ENCODE measurements at places on chromosomes 6 and 20.

DNA sequence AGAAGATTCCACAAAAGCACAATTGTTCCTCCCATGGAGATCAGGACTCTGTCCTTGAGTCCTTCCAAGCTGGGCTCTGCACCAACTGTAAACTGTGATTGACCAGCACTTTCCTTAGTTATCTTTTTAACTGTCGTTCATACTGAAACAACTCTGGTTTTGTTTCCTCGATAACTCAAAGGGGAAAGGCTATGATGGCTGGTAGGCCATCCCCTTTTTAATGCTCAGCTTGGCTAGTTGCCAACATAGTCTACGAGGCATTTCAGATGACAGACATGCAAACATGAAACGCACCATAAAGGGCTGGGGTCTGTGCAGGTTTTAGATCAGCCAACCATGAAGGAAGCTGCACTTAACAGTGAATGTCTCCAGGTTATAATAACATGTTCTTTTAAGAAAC is 497.1 kb upstream of the ARID1B start:
- DNase-seq: no peak

DNA sequence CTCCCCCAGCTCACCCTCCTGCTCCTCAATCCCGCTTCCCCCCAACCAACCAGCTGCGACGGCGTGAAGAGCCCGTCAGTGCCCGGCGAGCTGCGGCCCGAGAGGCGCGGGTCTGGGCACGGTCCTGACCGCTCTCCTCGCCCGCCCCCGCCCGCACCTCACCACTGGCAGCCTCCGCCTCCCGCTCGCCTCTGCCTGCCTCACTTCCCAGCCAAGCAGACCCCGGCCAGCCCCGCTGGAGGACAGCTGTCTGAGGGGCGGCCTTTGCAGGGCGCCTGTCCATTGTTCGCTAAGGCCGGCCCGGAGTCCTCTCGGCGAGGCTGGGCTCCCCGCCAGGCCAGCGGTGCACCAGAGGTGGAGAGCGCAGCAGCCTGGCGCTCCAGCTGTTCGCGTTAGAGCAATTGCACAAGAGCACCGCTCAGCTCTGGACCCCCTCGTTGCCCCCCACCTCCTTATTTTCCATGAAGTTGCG is 1.3 kb downstream of the SOBP start:
- DNase-seq: no peak

GRCh38 chr6:47135772-47136171 is 93.6 kb upstream of the ADGRF1 start:
- DNase-seq: no peak

- DNase-seq: no peak
Measured at GRCh38 chr20:12358006-12358654, 440.4 kb downstream of the BTBD3 start.

DNA sequence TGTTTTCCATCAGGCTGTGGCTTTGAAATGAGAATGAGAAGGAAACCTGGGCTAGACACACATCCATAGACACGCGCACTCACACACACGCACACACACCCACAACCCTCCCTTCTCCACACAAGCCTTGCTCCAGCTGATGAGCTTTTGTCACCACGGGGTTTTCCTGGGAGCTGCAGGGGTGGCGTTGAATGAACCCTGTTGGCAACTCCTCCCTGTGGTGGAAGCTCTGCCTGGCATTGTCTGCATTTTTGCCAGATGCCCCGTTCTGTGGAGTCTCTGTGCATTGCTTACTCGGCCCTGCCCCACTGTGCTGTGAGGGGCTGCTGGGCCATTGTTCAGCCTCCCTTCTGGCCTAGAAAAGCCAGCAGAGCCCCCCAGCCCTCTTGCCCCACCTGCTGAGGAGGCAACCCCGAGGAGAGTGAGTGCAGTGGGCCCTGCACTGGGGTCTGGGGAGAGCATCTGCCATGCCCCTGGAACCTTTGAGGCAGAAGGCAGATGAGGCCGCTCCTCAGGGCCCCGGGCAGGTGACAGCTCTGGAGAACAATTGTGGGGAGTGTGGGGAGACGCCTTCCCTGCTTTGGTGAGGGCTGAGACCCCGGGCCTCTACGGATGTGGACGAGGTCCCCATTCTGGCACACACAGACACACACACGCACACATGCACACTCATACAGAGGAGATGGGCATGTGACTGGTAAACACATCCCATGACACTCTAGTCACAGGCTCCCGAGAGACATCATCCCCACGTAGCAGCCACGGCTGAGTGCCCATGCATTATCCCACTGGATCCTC is 9.9 kb downstream of the ADIG start:
- no peak for DNase-seq

DNA sequence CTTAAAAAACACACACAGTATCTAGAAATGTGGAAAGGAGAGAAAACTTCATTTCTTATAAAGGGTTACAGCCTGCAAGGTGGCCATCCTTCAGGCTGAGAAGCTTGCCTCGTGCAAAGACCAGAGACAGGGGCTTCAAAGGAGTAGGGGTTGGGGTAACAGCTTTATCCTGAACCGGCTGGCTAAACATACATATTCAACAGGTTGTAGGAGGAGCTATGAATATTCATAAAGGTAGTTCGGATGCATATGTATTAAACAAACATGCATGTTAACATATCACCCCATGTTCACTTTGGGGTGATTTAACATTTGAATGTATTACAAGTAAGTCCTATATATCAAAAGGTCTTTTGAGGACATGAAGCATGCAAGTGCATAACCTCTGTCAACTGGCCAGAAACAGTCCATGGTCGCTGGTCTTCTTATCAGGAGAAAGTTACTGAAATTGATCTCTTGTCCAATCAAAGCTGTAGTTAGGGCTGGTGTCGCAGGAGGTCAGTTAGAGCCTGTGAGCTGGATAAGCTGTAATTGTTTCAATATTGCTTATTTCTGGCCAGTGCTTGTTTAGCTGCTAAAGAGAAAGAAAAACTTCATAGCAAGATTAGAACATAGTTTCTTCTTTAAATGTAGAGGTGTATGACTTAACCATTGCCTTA is 2.3 kb upstream of the STMND1 start:
- DNase-seq: no peak

- no peak for DNase-seq
Measured at GRCh38 chr6:121627761-121628160, 192.3 kb downstream of the GJA1 start.

DNA sequence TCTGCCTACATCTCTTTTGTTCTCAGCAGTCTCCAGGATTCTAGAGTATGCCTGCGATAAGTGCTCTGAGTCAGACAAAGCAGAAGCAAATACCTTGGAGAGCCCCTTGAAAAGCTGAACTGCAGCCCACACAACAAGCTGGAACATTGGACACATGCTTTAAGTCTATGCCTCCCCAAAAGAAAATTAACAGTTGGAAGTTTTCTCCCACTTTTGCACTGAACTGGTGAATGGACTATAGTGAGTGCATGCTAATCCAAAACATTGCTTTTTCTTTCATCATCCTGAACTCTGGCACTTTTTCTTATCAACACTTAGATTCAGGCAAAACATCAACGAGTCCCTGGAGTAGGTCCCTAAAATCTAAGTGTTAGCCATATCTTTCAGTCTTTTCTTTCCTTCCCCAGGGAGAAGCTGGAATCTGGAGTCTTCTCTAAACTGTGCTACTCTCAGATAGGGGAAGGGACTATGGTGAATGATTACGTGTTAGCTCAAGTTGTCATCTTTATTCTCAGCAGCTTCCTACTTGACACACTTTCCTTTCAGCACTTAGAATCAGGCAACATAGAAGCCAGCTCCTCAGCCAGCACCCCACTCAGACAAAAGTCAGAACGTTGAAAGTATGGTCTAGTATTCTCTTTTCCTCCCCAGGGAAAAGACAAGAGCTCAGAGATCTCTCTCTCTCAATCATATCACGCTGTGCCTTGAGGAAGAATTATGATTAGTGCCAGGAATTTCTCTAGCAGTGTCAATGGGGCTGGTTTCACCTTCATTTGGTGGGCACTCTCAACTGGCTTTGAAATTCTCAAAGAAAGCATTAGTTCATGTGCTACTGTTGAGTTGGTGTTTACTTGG is 811.0 kb upstream of the GJE1 start:
- no peak for DNase-seq

GRCh38 chr20:52904837-52905236 is 67.3 kb upstream of the TSHZ2 start:
- DNase-seq: no peak

- DNase-seq: no peak
Measured at GRCh38 chr6:122289762-122290539, 109.5 kb upstream of the HSF2 start.

GRCh38 chr20:48760403-48760983 is 67.3 kb downstream of the PREX1 start:
- DNase-seq: peak; percentile 64

- no peak for DNase-seq
Measured at GRCh38 chr6:39344821-39345280, 22.3 kb upstream of the KCNK16 start.

GRCh38 chr6:106069478-106069877 is 16.7 kb upstream of the PRDM1 start:
- no peak for DNase-seq

DNA sequence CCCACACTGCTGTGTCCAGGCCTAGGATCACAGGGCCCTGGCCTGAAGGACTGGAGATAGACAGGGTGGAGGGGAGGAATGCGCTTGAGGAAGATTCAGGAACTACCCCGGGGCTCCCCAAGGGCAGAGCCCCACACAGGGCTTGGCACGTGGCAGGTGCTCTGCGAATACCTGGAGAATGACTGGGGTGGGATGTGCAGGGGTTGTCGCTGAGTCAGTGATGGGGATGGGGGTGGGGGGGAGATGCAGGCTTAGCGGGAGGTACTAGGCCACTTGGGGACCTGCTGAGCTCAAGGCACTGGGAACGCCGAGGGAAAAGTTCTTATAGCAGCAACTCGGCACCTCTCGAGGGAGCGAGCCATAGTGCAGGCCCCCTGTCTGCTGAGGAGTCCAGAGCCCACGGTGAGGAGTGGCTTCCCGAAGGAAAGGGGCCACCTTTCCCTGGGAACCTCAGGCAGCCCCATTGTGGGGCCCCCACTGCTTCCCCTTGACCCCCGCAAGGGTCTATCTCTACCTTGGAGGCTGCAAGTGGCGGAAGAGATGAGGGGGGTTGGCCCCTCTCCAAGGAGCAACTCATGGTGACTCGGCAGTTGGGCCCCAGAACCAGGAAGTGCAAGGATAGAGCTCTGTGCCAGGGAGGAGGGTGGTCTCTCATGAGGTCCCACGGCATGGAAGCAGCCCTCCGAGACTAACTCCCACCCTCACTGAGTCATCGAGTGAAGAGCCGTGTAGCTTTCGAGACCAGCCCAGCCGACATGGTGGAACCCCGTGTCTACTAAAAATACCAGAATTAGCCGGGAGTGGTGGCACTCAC is 33.1 kb downstream of the SRC start:
- no peak for DNase-seq

- no peak for DNase-seq
Measured at GRCh38 chr20:21562656-21563055, 48.8 kb upstream of the NKX2-2 start.

DNA sequence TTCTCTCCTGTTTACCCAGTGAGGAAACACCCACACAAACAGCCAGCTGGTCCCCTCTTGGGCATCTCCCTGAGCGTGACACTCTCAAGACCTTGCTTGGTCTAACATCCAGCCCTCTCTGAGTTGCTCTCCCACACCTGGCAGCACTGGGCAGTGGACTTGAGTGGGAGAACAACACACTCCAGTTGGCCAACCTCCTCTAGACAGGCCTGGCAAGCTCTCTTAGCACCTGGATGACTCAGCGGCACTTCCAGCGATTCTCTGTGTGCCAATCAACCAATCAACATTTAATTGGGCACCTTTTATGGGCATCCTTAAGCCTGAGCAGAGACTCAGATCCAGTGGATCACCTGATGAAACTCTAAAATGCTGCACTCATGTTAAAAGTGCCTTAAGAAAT is 76.6 kb upstream of the QKI start:
- no peak for DNase-seq

- no peak for DNase-seq
Measured at GRCh38 chr20:40205971-40206370, 483.1 kb downstream of the MAFB start.

DNA sequence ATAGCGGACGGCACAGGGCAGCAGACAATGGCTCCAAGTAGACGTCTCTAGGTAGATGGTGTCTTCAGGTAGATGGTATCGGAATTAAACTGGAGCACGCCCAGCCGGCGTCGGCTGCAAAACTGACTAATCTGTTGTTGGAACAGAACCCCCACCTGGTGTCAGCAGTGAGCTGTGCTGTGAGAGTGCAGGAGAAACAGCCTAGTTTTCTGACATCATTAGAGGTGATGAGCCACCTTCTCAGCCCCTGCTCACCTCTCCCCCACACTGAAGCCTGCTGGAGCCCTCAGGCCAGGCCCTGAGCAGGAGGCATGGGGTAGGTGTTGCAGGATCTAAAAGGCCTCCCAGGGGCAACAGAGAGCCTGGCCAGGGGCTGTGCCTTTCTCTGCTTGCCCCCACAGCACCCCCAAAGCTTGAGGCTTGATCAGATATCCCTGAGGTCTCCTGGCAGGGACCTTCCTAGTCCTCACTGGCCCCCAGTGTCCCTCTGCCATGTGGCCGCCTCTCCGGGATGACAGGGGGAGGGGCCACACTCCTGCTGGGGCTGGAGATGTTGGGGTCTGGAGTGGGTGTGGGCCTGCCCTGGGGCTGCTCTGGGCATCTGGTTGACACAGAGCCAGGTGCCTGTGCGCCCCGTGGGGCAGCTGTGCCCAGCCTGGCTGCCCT is 6.9 kb upstream of the HELZ2 start:
- DNase-seq: peak; percentile 55

DNA sequence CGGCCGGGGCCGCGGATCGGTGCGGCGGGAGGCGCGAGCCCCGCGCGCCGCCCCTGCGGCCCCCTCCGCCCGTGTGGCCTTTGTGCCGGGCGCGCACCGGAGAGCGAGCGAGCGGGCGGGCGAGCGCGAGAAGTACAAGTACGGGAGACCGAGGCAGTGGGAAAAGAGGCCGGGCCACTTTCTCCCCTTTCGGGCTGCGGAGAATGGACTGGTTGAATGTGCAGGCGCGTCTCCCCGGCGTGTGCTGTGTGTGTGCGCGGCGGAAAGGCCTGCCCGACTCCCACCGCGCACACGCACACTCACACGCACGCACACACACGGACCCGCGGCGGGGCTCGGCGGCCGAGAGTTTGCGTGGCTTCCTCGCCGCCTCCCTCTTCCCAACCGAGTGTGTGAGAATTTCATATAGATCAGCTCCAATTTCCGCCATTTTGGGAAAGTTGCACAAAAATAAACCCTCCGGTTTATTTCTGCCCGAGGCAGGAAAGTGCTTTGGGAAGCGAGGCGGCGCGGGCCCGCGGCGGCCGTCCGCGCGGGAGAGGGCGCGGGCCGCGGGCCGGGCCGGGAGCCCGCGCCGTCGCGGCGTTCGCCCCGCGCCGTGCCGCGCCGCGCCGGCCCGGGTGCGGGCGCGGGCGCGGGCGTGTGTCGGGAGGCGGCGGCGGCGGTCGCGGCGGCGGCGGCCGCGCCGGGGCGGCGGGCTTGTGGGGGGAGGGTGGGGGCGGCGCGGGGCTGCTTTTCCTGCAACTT is 1.1 kb downstream of the L3MBTL3 start:
- peak; percentile 27 for DNase-seq

GRCh38 chr6:129844118-129844891 is 16.8 kb downstream of the TMEM244 start:
- DNase-seq: no peak

GRCh38 chr20:57667924-57668782 is 41.7 kb downstream of the PMEPA1 start:
- DNase-seq: no peak
